ENCODE measurements at places on chromosomes 2 and 18.

- DNase-seq, result no peak
These were observed 41.6 kb upstream of the HK2 start for GRCh38 chr2:74792282-74792681.

DNA sequence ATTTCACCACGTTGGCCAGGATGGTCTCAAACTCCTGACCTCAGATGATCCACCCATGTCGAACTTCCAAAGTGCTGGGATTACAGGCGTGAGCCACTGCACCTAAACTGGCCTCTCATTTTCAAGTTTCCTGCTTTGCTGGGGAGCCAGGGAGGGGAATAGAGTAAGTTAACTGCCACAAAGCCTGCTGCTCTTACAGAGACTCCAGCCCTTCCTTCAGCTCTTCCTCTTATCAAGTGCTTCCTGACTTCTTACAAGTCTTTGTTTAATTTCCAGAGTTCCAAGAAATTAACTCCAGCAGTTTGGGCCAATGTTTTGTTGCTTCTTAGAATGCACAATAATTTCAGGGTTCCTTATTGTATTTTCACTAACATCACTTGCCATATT is 24.3 kb upstream of the UBE2F start:
- DNase-seq, result no peak

DNA sequence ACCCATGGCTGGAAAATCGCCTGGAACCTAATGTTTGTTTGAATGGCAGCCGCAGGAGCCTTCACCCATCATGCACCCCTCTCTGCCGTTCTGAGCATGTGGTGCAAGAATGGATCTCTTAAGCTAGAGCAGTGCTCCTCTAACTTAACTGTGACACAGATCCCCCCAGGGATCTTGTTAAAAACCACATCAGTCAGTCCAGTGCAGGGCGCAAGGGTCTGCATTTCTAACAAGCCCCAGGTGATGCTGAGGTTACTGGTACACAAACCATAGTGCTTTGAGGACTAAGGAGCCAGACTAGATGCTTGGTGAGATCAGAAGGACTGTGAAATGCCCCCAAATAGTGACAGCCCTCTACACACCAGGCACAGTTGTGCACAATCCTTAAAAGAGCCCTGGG is 87.1 kb upstream of the KCTD1 start:
- no peak for DNase-seq

DNA sequence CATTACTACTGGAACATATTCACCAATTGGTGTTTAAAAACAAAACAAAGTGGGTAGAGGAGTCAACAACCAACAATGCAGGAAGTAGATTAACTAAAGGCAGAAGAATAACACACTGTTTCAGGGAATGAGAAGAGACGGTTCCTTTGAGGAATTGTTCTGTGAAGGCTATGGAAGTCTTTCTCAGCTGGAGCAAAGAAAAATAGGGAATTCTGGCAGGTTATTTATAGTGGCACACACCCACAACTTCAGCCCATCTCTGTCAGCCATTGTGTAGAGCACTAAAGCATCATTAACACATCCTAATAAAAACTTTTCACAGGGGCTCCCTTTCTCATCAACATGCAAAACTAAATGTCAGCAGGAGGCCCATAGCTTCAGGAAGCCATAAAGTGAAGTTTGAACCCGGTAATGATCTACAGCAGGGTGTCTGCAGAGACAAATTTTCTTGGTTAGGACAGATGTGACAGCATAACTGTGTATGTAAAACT is 113.6 kb downstream of the CDH2 start:
- DNase-seq, result peak; percentile 57

DNA sequence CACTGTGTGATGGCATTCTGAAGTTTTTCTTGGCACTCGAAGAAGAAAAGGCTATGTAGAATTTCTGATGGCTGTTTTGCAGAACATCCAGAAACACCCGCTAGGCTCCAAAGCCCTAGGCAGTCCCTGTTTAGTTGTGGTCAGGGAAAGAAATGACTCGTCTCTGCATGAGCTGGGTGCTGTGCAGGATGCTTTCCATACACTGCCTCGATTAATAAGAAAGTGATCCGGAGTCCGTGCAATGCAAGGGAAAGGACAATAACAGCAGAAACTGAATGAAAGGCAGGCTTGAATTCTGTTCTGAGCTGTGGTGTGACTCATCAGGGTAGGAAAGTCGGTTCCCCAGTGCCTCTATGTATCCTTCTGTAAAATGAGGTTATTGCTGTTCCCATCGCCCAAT is 18.7 kb downstream of the MAPRE3 start:
- DNase-seq, result peak; percentile 47

DNA sequence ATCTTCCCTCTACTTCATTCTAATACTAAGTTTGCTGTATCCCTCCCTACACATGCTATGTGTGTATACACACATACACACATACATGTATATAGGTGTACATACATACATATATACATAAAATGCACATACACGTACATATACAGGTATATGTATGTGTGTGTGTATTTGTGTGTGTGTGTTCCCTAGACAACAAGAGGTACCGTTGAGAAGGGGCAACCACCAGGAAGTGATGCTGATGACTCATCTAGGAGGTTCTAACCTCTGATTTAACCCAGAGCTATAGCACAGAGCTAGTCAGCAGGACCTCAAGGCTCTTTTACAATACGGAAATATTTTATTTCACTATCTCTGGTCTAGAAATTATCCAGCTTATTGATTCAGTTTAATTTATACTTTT is 139.2 kb downstream of the LAMA3 start:
- DNase-seq, result peak; percentile 96

GRCh38 chr18:37532917-37533316 is 32.7 kb downstream of the CELF4 start:
- no peak for DNase-seq

- no peak for DNase-seq
These were observed 49.1 kb upstream of the ANKRD62 start for GRCh38 chr18:12044591-12044990.

- no peak for DNase-seq
These were observed 114.8 kb downstream of the ATL2 start for GRCh38 chr2:38262069-38262871.

GRCh38 chr2:203584784-203585183 is 49.7 kb upstream of the RAPH1 start:
- DNase-seq, result no peak

DNA sequence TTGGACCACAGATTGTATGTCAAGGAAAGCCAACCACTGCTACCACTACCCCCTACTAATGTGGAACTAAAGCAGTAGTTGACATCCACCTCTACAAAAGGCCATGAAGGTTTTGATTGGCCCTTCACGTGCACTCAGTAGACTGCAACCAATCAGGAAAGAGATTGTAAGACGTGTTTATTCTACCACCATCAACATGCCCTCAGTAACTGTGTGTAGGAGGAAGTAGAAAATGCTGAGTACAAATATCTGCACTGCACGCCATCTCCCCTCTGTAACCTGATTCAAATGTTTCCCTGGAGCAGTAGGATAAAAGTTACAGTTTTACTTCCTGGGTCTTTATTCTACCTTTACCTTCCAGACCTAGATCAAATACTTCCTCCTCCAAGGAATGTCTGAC is 2.9 kb upstream of the CASP10 start:
- no peak for DNase-seq

DNA sequence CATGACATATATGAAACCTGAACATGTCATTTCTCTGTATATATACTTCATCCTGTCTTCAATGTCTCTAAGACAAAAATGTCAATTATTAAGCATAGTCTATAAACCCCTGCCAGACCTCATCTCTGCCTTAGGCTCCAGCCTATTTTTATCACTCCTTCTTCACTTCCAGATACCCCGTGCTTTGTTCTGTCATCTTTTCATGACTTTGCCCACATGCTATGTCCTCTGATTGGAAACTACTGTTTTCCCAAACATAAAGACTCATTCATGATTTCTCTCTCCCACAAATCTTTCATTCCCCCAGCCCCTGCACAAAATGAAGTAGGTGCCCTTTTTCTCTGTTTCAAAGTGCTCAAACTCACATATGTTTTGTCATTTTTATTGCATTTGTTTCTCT is 1503.9 kb downstream of the DPP10 start:
- no peak for DNase-seq

GRCh38 chr2:230797515-230798495 is 66.9 kb upstream of the ITM2C start:
- DNase-seq, result peak; percentile 61

- DNase-seq, result no peak
These were observed 606 bp downstream of the GAL3ST2 start for GRCh38 chr2:241777170-241777685.

DNA sequence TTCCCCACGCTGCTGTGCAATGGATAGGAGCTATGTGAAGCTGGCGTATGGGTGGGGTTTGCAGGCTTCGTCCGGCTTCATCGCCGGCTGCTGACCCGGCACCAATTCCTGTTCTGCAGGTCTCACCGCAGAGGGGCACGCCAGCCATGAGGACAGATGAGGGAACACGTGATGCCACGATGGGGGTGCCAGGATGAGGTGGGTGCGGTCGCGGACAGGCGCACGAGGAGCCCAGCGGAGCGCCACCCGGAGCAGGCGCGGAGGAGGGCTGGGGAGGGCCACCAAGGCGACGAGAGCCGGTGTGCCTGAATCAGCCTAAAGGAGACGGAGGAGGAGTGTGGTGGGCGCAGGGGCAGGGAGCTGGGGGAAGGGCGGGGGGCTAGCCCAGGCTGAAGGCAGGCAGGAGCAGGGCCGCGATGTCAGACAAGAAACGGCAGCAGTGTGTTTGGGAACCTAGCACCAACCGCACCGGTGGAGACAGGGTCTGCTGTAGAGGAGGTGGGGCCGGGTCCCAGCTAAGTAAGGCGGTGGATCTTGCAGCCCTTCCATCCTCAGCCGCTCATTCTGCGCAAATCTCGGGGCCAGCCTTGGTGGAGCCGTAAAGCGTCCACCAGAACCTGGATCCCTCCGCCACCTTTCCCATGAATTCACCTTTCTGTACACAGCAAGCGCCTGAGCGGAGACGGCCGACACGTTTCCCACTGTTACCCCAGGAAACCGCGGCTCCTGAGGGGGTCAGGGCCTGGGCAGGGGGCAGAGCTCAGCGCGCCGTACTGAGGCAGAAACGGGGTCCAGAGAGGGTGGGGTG is 17.0 kb upstream of the CD8A start:
- peak; percentile 57 for DNase-seq

DNA sequence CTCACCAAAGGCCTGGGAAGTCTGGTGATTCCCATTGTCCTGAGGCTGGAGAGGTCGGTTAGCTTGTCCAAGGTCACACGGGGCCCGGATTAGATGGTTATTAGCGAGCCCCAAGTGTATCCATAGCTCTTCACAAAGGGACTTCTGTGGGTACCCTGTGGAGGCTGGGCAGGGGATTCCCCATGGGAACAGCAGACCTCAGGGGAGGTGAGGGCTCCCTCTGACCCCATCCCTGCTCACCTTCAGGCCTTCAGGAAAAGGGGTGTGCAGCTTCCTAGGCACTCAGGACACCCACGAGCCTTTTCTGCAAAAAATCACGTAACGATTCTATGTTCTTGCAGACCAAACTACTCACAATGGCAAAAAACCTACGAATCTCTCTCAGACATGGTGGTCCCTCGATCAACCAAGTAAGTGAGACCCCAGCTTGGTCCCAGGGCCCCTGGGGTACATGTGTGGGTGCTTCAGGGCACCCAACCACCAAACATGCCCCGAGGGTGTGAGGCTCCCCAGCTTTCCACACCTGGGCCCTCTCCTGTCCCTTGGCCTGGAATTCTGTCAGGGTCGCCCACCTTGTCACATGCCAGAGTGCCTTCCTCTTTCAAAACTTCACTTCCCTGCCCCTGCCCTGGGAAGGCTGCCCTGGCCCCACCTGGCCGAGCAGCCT is 40.3 kb downstream of the PDIA6 start:
- DNase-seq, result no peak

GRCh38 chr18:74831571-74832250 is 234.0 kb downstream of the ZNF407 start:
- peak; percentile 61 for DNase-seq

- no peak for DNase-seq
These were observed 17.4 kb upstream of the IHH start for GRCh38 chr2:219078126-219078525.

DNA sequence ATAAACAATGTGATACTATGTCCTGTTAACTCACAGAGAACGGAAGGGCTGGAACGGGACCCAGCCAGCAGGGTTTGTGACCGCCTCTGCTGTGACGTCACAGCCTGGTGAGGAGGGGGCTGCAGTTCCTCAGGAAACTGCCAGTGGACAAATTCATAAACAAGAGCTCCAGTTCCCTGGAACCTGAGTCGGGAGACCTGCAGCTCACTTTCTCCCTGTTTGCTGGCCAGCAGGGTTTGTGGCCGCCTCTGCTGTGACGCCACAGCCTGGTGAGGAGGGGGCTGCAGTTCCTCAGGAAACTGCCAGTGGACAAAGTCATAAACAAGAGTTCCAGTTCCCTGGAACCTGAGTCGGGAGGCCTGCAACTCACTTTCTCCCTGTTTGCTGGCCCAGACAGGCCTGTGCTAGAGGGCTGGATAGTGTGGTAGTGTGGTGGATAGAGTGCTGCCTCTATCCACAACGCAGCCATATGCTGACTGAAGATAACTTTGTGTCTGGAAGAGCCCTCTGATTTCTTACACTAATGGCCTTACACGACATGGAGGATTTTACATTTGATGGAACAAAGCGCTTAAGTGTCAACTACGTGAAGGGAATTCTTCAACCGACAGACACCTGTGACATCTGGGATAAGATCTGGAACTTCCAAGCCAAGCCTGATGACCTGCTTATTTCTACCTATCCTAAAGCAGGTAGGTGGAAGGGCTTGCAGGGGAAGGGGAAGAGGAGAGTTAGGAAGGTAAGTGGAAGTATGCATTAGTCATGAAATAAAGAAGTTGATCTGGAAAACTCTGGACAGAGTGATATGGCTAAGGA is at the start of gene SULT1C4:
Gene SULT1C4, plus strand, starts transcription at position 140 of the 816 bp plus-strand sequence. Its CDS starts 384 bp downstream, at position 524.
- DNase-seq, result no peak

DNA sequence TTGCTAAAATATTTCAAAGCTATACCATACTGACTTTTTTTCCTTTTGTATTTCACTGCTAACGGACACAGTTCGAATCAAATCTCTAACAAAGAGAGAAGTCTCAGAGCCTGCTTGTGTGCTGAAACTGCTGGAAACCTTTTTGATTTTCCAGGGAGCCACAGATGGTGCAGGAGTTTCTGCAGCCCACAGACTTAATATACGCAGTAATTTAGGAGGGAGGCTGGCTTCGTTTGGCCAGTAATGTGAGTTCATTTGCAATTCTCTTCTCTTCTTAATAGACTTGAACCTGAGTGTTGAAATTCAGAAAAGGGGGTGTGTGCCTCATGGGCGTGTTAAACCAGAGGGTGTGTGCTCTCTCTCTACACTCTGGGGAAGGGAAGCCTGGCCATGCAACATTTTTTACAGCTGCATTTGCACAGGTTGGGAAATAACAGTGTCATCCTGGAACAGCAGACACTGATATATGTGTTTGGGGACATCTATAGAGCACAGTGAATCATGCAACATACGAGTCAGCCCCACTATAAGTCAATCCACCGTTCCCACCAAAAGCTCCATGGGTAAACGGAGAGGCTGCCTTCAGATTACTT is 333.0 kb downstream of the CLIP4 start:
- DNase-seq, result no peak

DNA sequence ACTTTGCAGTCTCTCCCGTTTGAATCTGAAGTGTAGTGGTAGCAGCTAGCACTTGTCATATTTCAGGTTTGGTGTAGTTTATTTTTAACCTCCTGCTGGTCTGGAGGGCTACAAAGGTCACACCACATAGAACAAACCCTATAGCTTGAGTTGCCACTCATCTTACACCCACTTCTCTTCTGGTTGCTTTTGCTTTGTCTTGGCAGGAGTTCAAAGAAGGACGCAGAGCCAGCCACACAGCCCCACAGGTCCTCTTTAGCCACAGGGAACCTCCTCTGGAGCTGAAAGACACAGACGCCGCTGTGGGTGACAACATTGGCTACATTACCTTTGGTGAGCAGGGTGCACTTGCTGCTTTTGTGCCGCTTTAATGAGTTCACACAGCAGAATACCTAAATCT is 15.6 kb upstream of the GPBAR1 start:
- no peak for DNase-seq

GRCh38 chr2:223759569-223760430 is 77.6 kb downstream of the AP1S3 start:
- DNase-seq, result peak; percentile 70
